ENCODE measurements at places on chromosomes 1 and 21. TPM values are rescaled to one million over a fixed set of nuclear protein-coding genes. Genes with fewer than 3 reads are reported as not detected.

GRCh38 chr1:63593886-63594605 is 835 bp downstream of the PGM1 start:
- peak; percentile 79 for DNase-seq
- H3K27ac ChIP-seq: peak overlapping the region; percentile 98
- peaks cover 12% of the 10 kb centered on the region for H3K36me3 ChIP-seq
- H3K4me1 ChIP-seq: peaks cover 38% of the 10 kb centered on the region
- H3K27me3 ChIP-seq: no peaks in the 10 kb centered on the region

DNA sequence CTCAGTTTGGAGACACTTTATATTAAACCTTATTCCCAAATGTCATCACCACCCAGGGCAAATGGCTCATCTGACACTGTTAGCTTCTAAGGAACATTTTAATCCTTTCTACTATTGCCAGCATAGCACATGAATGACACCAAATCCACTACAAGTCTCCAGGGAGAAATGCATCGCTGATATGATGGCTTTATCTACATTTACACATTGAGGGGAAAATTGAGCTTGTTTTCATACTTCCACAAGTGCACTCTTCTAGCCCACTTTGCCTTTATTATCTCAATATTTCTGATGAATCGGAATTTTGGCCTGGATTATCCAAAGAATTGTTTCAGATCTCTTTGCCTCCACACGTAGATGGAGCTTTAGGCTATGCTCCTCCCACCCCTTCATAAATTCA is 75.4 kb downstream of the RUNX1 start:
- H3K4me1 ChIP-seq: peaks cover 74% of the 10 kb centered on the region
- peaks cover 25% of the 10 kb centered on the region for H3K27me3 ChIP-seq
- peak overlapping the region; percentile 87 for H3K27ac ChIP-seq
- H3K36me3 ChIP-seq: peaks cover 65% of the 10 kb centered on the region
- peak overlapping the region; percentile 65 for H3K4me3 ChIP-seq
- no peak for DNase-seq

DNA sequence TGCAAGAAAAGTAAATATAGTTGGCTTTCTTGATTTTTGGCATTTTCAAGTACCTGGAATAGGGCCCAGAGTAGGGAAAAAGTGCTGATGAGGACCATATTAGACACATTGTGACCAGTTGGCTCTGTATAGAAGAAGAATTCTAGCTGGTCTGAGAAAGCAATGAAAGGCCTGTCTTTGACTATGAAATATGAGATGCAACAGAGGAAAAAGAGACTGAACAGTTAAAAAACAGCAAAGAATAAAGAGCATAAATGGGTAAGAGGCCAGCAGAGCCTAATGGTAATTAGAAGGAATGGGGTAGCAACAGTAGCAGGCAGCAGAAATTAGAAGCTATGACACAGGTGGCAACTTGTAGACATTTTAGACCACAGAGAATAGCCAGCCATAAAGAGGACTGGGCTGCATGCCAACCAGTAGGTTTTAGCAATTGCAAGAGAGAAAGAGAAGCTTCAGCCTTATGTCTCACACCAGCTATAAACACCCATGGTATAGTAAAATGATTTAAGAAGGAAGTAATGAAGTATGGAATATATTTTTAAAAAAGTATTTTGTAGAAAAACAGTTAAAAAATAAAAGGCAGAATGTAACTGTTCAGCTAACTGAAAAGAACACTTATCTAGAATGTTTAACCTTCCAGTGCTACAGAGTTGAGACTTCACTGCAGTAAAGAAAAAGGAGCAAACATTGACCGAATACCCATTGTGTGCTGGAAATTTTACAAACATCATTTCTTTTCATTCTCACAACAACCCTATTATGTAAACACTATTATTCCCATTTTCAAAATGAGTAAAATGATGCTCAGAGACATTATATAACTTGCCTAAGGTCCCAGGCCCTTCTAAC is 114.1 kb downstream of the LHX4 start:
- no peak overlapping the region for H3K27ac ChIP-seq
- peaks cover 4% of the 10 kb centered on the region for H3K36me3 ChIP-seq
- H3K4me1 ChIP-seq: no peaks in the 10 kb centered on the region

- no peaks in the 10 kb centered on the region for H3K36me3 ChIP-seq
- H3K4me1 ChIP-seq: peaks cover 18% of the 10 kb centered on the region
- no peak overlapping the region for H3K4me3 ChIP-seq
- no peaks in the 10 kb centered on the region for H3K27me3 ChIP-seq
These were observed 9.6 kb upstream of the HTR6 start for GRCh38 chr1:19654886-19655717.

- no peak for DNase-seq
- H3K27ac ChIP-seq: peak overlapping the region; percentile 39
- H3K27me3 ChIP-seq: no peaks in the 10 kb centered on the region
- H3K4me3 ChIP-seq: no peak overlapping the region
- H3K4me1 ChIP-seq: peaks cover 83% of the 10 kb centered on the region
These were observed 32.3 kb downstream of the PTPRC start for GRCh38 chr1:198671136-198671535.

- no peaks in the 10 kb centered on the region for H3K4me1 ChIP-seq
- H3K27ac ChIP-seq: no peak overlapping the region
- peaks cover 12% of the 10 kb centered on the region for H3K27me3 ChIP-seq
These were observed 31.7 kb upstream of the DNAH14 start for GRCh38 chr1:224897529-224898327.

- peaks cover 9% of the 10 kb centered on the region for H3K27me3 ChIP-seq
- H3K4me1 ChIP-seq: no peaks in the 10 kb centered on the region
- H3K4me3 ChIP-seq: no peak overlapping the region
- no peak for DNase-seq
These were observed 44.1 kb downstream of the COL18A1 start for GRCh38 chr21:45448810-45449657.

GRCh38 chr21:27047283-27047657 is 80.4 kb upstream of the ADAMTS5 start:
- no peak overlapping the region for H3K4me3 ChIP-seq
- H3K27me3 ChIP-seq: no peaks in the 10 kb centered on the region
- H3K4me1 ChIP-seq: no peaks in the 10 kb centered on the region
- no peaks in the 10 kb centered on the region for H3K36me3 ChIP-seq

DNA sequence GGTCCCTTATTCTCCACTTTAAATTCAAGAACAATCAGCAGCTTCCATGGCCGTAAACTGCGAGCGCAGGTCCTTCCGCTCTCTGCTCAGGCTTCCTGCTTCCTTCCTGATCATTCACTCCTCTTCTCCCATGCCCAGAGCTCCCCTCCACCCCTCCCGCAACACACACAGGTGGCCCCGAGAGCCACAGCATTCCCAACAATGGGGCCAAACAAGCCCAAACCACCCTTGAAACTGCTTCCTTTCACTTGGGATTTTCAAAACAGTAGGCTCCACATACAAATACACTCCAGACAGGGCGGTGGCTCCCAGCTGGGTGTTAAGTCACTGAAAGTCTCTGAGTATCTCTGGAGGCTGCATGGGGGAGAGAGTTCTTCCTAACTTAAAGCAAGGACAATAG is 11.4 kb downstream of the FAM89A start:
- no peaks in the 10 kb centered on the region for H3K36me3 ChIP-seq
- no peak for DNase-seq
- H3K4me3 ChIP-seq: peak overlapping the region; percentile 28
- no peaks in the 10 kb centered on the region for H3K27me3 ChIP-seq

GRCh38 chr1:154902938-154903566 is 33.0 kb upstream of the KCNN3 start:
- H3K27ac ChIP-seq: no peak overlapping the region
- no peaks in the 10 kb centered on the region for H3K36me3 ChIP-seq
- no peaks in the 10 kb centered on the region for H3K27me3 ChIP-seq
- H3K4me1 ChIP-seq: no peaks in the 10 kb centered on the region
- no peak for DNase-seq
- no peak overlapping the region for H3K4me3 ChIP-seq

GRCh38 chr1:78375996-78376395 is 114.8 kb upstream of the PTGFR start:
- no peaks in the 10 kb centered on the region for H3K36me3 ChIP-seq
- DNase-seq: no peak
- peaks cover 3% of the 10 kb centered on the region for H3K27me3 ChIP-seq
- no peak overlapping the region for H3K4me3 ChIP-seq
- no peaks in the 10 kb centered on the region for H3K4me1 ChIP-seq

GRCh38 chr1:45134461-45134873 is 71.9 kb downstream of the ZSWIM5 start:
- peaks cover 3% of the 10 kb centered on the region for H3K27me3 ChIP-seq
- no peaks in the 10 kb centered on the region for H3K4me1 ChIP-seq
- no peak for DNase-seq
- H3K36me3 ChIP-seq: no peaks in the 10 kb centered on the region

- H3K27ac ChIP-seq: no peak overlapping the region
- peaks cover 53% of the 10 kb centered on the region for H3K27me3 ChIP-seq
- DNase-seq: no peak
- H3K4me3 ChIP-seq: no peak overlapping the region
These were observed 274.1 kb downstream of the TRABD2B start for GRCh38 chr1:47722909-47723580.

DNA sequence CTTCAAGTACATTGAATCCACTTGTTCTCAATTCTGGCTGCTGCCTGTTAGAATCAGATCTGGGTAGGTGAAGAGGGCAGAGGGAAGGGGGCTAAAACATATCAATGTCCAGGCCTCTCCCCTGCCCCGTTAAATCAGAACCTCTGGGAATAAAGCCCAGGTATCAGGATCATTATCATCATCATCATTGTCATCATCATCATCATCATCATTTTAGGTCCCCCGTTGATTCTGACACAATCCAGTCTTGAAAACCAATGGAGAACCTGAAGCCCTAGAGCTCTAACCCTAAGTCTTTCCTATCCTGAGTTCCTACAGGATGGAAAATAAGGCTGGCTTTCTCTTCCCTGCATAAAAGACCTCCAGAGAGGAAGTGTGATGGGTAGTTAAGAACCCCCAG is 93.1 kb downstream of the TAS1R2 start:
- H3K4me3 ChIP-seq: no peak overlapping the region

The RYR2 gene
- total RNA-seq: not detected

The PROX1 gene
- 0.15 TPM for total RNA-seq

The AJAP1 gene
- total RNA-seq: not detected

The CHIT1 gene
- 0.30 TPM for total RNA-seq

The PGLYRP3 gene
- not detected for total RNA-seq
